ENCODE measurements at places on chromosomes 7 and 10. TPM values are rescaled to one million over a fixed set of nuclear protein-coding genes. Genes with fewer than 3 reads are reported as not detected.

- DNase-seq: no peak
Measured at GRCh38 chr7:112452102-112452888, 2.0 kb downstream of the IFRD1 start.

- DNase-seq: no peak
Measured at GRCh38 chr7:71843676-71844075, 568.5 kb downstream of the CALN1 start.

- DNase-seq: no peak
Measured at GRCh38 chr7:84025332-84025927, 169.2 kb downstream of the SEMA3A start.

Gene CHST15
- total RNA-seq: 0.25 TPM

GRCh38 chr10:88793712-88794299, 8.7 kb upstream of the LIPM start:
- DNase-seq: no peak

Gene PDGFA
- 3.3 TPM for total RNA-seq

Gene PPP1R3C
- 0.36 TPM for total RNA-seq

DNA sequence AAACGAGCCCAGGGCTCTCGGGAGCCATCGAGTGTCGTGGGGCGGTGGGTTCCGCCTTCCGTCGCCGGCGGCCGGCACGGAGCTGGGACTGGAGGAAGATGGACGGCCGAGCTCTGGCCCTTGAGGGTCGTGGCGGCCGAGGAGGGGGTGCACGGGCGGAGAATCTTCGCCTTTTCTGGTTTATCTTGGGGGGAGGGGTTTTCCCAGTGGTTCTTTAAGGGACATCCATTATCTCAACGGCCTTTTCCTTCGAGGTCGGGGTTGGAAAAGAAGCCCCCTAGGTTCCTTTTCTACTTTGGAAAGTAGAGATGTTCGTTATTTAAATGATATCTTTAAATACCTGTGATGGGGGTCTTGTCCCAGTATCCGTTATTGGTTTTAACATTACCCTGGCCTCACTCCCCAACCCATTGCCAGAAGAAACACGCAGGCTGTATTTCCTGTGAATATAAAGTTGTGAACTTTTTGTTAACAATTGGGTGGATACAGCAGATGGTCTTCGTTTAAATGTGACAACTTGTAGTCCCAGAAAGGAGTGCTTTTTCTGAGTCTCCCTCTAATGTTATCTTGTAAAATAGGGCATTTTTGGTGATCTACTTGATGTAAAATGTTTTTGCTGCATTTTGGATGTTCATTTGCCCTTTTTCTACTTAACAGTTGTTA, 765 bp downstream of the CCAR1 start:
- DNase-seq: no peak

DNA sequence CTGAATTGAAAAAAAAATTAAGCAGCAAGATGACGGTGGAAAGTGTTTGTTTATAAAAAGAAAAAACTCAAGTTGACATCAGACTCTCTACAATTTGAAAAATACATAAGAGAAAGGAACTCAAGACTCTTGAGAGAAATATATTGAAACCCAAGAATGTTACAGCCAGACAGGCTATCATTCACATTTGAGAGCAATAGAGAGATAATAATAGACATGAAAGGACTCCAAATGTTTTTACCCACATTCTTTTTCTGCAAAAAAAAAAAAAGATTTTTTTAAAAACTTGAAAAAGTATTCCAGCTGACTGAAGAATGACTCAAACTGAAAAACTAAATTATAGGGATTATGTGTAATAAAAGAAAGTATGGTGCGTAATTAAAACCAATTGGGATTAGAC, 532.4 kb downstream of the INHBA start:
- no peak for DNase-seq

- DNase-seq: no peak
Measured at GRCh38 chr7:43872406-43873110, 3.2 kb upstream of the MRPS24 start.
